ENCODE measurements at places on chromosomes 2 and 18.

DNA sequence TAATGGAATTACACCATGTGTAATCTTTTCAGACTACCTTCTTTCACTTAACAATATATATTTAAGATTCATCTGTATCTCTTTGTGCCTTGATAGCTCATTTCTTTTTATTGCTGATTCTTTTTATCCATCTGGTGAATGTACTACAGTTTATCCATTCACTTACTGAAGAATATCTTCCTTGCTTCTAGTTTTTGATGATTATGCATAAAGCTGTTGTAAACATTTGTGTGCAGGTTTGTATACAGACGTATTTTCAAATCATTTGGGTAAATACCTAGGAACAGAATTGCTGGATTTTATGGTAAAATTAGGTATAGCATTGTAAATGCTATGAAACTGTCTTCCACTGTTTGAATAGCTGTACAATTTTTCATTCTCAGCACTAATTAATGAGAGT is 592.6 kb upstream of the HS6ST1 start:
- DNase-seq: no peak

DNA sequence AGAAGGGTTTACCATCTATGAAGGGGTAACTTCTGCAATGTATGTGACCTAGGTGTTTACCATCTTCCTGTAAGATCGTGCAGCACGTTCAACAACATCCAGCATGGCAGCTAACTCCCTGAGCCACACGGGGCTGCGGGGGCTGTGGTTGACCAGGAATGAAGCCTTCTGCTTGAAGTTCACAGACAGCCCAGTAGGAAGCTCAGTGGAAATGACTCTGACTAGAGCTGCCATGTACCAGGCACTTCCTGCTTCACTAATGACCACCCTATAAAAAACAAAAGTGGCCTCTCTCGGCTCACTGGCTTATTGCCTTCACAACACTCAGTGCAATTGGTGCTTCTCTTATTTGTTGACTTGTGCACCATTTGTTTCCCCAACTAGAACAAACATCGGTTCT is 99.7 kb upstream of the SMAD7 start:
- no peak for DNase-seq

DNA sequence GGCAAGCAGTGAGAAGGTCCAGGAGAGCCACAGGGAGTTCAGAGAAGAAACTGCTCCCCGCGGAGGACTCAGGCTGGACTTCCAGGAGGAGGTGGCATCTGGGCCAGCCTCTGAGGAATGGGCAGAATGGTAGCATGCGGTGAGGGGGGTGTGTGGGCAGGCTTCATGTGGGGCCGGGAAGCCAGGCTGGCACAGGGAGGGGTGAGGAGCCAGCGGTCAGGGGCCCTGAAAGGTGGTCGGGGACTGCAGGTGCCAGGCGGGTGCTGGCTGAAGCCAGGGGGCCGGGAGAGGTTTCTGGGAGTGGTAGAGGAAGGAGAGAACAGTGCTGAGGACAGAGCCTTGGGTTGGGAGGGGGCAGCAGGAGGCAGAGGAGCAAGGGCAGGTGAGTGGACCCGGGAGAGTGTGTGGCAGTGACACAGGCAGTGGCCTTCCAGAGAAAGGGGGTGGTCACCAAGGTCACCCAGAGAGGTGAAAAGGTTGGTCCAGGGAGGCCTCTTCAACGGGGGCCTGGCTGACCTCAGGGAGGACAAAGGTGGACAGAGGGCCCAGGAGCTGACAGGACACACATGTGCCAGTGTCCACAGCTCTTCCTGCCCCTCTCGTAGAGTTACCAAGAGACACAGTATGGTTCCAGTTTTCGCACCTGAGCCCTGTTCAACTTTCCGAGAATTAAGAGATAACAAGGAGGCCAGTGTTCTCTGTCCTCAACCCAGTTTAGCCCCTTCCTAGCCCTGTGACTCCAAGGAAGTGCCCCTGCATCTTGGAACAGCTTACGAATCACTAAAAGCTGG is 101.2 kb upstream of the ASB18 start:
- no peak for DNase-seq

DNA sequence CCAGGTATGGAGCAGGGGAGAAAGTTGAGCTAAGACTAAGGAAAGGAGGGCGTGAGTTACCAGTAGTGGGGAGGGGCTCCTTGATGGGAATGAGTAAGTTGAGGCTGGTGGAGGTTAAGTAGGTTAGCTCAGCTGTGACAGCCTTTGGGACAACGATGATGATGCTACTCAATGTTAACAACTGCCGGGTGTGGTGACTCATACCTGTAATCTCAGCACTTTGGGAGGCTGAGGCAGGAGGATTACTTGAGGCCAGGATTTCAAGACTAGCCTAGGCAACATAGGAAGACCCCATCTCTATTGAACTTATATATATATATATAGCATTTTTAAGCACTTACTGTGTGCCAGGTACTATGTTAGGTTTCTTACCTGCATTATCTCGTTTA is 48.4 kb downstream of the HK2 start:
- DNase-seq: no peak

GRCh38 chr2:23705771-23706612 is 220.9 kb downstream of the ATAD2B start:
- no peak for DNase-seq

DNA sequence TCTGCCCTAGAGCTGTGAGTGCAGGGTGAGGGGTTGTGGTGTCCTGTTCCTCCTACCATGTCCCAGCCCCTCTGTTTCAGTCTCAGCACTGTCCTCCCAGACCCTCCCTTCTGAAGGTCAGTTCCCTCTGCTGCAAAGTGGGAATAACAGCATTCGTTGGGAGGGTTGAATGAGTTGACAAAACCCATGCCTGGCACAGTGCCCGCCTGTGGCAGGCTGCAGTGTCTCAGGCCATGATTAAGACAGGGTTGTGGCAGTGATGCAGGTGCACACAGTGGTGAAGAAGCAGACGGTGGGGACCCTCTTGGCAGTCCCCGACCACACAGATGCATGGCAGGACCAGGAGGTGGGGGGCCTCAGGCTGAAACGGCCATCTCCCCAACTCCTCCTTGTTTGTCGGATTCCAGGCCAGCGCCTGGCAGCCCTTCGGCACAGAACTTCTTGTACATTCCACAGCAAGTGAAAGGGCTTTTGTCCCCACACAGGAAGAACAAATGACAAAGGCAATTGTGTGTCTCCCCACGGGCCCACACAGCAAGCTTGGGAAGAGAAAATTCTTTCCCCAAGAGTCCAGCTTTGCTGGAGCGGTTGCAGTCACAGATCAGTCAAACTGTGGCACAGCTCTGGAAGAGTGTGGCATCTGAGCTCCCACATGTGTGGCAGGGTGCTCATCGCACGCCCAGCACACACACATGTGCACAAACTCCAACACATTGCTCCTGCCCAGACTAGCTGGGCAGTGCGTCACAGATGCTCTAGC is 92.0 kb upstream of the MSH2 start:
- DNase-seq: no peak

- DNase-seq: no peak
These were observed 51.9 kb downstream of the GLS start for GRCh38 chr2:190932514-190932913.

DNA sequence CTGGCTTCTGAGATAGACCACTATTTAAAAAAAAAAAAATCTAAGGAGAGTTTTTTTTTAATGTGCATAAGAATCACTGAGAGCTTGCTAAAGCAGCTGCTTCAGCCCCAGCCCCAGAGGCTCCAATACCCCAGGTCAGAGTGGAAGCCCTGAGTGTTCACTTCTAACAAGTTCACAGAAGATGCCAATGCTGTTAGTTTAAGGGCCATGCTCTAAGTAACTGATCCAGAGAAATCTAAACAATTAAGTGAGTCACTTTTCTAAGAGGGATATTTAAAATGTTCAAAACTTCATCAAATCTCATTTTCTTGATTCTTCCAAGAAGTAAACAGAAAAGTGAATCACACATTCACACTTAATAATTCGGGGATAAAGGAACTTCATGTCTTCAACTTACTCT is 126.4 kb upstream of the CD226 start:
- DNase-seq: no peak

- DNase-seq: peak; percentile 38
These were observed 285.1 kb downstream of the TMX3 start for GRCh38 chr18:68429841-68430240.

- no peak for DNase-seq
These were observed 23.6 kb upstream of the AFTPH start for GRCh38 chr2:64500549-64500948.

- DNase-seq: no peak
These were observed 1090.2 kb downstream of the SUCLG1 start for GRCh38 chr2:83368916-83369315.

DNA sequence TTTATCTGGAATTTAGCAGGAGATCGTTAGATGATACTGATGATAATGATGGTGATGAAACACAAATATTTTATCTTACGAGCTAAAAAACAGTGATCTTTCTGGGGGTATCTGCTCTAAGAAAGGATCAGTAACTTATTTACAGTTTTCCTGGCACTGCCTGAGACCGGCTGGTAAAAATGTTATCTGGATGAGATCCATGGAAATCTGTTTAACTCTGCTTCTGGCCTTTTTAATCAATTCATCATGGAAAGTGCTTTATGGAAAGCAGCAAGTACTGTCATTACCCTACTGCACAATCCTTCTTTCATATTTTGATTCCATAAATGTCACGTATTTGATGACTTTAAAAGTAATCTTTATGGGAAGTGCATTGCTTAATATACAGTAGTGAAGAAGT is 612.7 kb upstream of the GCFC2 start:
- no peak for DNase-seq

- DNase-seq: no peak
These were observed 21.5 kb downstream of the PKP4 start for GRCh38 chr2:158478237-158478636.

DNA sequence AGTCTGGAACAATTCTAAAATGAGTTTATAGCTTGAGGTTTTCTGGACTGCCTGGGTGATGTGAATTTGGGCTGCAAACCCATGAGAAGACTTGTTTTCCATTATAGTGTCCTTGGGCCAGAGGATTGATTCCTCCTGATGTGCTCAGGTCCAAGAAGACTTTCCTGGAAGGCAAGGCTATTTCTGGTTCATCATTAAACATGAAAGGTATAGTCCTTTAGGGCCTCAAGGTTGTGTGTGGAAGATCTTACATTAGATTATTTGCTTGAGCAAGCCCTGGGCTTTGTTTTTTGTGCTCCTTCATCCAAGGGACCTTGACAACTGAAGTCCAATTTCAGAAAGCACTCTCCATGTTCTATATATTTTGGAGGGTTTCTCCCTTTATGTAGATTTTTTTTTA is 26.8 kb upstream of the NEDD4L start:
- DNase-seq: no peak

DNA sequence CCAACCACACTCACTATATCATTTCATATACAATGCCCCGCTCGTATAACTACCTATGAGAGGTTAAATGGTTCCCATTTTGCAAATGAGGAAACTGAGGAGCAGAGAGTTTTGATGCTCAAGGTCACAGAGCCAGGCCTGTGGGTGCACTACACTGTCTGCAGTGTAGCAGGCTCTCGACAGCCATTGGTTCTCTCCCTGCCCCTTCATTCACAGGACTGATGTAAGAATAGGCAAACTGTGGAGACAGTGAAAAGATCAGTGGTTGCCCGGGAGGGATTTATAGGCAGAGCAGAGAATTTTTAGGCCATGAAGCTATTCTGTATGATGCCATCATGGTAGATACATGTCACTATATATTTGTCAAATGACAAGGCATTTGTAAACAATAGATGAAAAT is 39.0 kb upstream of the LBH start:
- no peak for DNase-seq

DNA sequence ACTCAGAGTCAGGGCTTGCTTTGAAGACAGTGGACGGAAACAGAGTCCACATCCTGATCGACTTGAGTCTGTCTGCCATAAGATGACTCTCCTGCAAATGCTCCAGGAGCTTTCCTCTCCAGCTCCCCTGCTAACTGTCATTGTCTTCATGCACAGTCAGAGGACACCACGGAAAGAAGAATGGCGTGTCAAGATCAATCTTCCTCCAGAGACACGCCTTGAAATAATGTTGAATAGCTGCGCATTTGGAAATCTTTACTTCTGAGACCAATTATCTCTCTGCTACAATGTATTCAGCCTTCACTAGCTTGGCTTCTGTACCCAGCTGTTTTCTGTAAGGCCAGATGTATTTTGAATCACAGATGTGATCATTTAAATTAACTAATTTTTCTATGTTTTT is 457.2 kb downstream of the CDH2 start:
- DNase-seq: no peak

DNA sequence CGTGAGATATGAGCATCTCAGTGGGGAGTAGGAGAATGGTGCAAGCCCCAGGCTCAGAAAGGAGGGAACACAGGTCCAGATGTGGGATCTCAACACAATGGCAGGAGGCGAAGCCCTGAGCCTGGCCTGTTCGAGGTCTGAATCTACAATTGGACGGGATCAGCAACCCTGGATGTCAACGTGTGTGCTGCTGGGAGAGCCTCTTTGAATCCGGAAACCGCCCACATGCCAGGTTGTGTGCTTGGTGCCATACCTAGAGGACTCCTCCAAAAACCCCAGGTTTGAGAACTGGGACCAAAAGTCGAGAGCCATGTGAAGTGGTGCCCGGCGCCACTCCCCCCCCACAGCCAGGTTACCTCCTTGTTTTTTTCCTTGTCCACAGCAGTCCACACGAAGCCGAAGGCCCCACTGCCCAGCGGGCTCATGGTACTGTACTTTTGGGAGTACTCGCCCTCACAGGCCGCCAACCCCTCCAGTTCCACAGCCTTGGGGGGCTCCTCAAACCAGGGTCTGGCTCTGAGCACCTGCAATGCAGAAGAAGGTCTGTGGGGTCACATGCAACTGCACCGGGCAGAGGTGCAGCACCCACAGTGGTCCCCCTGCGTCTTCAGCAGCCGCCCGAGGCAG is 20.4 kb upstream of the MTERF4 start:
- DNase-seq: no peak

- DNase-seq: no peak
These were observed 88.3 kb downstream of the ETAA1 start for GRCh38 chr2:67485431-67485830.

GRCh38 chr2:98072442-98072841 is 14.5 kb upstream of the VWA3B start:
- DNase-seq: no peak

DNA sequence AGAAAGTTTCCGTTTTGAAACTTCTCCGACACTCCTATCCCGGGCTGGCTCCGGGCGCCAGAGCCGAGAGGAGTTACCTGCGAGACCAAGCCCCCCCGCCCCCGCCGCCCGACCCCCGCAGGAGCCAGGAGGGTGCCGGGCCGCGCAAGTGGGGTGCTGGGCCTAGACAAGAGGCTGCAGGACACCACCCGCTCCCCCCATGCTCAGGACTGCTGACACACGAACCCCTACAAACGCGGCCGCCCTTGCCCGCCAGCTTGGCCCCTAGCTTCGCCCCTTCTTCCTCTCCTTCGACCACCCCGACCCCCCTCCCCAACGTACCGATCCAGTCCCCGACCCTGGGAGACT is 497 bp downstream of the PLA2R1 start:
- DNase-seq: peak; percentile 16

- DNase-seq: no peak
These were observed 75.9 kb downstream of the HRH4 start for GRCh38 chr18:24536326-24536725.

All from RWPE1 (cell line).